GM12864 (cell line): ENCODE measurements at places on chromosomes 11 and 22.

GRCh38 chr11:128496249-128496648 is 91.1 kb downstream of the ETS1 start:
- DNase-seq, result no peak

DNA sequence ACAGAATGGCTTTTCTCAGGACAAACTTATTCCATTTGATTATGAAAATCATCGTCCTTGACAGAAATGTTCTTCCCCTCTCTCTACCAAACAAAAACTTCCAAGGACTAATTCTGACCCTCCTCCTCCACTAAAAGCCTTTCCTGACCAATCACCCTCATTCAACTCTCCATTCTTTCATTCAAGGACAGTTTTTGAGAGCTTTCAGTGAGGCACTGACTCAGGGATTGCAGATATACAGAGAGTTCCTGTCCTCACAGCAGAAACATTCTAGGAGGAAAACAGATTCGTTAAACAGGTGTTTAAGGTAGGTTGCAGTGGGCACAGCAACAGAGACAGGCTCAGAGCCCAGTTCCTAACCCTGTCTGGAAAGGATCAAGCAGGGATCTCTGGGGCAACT is 41.5 kb downstream of the OR4D9 start:
- no peak for DNase-seq

DNA sequence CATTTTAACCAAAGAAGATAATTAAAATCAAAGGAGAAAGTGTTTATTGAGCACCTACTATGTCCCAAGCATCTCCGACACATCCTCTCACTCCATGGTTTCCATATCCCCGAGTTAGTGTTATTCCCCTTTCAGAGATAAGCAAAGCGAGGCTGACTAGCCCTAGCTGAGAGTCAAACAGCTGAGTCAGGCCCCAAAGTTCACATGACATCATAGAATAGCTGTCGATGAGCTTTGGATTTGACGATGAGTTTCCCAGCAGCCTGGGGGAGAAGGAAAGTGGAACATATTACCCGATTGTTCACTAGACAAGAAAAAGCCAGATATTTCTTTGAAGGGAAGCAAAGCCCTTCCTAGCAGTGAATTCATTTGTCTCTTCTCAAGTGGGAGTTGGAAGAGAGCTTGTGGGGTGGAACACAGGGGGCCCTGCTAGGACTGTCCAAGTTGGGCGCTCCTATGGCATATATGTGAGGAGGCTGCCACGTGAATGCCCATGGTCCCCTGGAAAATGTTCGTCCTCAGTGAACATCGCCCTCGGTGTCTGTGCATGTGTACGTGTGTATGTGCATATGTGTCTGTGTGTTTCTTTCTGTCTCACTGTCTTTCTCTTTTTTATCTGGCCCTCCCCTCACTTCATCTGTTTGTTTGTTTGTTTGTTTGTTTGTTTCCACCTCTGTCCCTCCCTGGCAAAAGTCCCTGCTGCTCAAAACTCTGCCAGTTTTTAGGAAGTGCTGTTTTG is 493 bp upstream of the CYTH4 start:
- DNase-seq, result no peak

DNA sequence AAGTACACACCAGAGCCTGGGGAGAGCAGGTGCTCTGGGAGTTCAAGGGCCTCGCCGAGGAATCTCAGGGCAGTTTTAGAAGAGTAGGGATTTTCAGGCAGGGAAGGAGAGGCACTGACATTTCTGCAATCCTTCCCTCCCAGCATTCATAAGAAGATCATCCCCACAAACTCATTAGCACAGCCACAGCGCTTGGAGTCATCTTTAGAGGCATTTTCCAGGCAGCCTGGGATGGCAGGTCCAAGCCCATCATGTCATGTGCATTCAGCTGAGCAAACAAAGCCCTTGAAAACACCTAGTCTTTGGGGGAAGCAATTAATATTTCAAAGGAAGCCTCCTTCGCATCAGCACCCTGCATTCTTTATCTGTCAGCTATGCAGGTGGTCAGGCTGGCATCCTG is 43.8 kb downstream of the MAP6 start:
- DNase-seq, result no peak

DNA sequence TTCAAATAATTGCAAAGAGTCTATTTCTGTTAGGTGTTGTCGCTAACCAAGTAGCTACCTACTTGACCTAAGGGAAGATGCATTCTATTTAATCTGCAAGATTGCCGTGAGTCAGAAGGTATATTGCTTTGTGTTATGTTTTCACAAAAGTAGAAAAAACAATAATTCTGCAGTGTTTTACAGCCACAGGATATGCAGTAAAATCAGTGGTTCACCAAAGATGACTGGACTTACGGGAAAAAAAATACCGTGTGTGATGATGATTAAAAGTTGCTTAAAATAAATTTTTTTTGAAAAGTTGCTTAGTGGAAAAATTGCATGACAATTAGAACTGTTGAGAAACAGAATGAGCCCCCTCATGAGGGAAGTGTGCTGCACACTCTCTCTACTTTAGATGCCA is 209.1 kb downstream of the DDX10 start:
- DNase-seq, result no peak

DNA sequence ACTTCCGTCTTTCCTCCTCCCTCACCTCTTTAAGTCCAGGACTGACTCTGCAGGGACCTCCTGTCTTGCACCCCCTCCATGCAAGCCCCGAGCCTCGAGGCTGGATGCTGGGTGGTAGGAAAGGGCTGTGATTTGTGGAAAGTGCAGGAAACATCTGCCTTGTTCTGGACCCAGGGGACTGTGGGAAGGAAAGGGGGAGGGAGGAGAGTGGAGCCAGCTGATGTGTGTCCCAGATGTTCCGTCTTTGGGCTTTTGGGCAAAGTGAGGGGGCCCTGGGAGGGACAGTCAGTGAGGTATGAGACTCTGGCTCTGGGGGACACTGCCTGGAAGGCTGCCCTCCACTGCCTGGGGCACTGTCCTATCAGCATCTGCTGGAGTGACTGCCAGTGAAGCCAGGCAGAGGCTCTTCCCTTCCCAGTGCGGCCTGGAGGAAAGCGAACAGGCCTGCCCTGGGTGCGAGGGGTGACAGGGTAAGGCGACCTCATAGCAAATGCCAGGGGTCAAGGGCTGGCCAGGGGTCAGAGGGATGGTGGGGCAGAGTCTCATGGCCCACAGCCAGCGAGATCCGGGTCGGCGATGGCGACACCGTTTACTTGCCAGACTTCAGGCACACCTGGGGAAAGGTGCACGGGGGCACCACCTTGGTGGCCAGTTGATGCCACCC is 1.7 kb downstream of the MRGPRD start:
- no peak for DNase-seq
